Stimulated activated CD4-positive, alpha-beta T cell treated with anti-CD3 and anti-CD28 coated beads, Interleukin-15, amount 100 ng/mL, for 1 hour (primary cell): ENCODE measurements at places on chromosomes 2 and 18.

DNA sequence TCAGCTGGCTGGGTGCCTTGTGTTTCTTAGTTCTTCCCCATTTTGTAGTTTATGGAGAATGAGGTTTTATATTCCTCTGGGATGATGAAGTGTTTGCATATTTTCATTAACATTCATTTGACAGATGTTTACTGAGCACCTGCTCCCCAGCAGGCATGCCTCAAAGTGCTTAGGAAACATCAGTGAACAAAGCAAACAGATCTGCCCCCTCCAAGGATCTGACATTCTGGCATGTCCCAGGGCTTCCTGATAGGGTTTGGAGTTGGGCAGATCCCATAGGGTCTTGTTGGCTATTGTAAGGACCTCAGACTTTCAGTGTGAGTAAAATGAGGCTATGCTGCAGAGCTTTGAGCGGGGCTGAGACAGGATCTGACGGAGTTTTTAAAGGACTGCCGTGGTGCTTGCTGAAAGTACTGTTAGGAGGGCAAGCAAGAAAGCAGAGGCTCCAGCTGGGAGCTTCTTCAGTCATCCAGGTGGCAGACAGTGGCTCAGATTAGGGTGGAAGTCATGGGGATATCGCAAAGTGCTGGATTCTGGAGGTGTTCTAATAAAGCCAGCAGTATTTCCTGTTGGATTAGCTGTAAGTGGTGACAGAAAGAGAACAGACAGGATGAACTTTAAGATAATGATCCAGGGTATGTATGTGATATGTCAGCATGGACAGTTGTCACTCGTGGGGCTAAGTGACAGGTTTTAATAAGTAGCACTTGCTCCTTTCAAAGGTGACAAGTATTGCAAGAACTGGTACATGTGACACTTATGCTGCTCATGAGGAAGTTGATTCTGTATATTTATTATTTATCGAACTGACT, 11.3 kb upstream of the IAH1 start:
- DNase-seq, result no peak

DNA sequence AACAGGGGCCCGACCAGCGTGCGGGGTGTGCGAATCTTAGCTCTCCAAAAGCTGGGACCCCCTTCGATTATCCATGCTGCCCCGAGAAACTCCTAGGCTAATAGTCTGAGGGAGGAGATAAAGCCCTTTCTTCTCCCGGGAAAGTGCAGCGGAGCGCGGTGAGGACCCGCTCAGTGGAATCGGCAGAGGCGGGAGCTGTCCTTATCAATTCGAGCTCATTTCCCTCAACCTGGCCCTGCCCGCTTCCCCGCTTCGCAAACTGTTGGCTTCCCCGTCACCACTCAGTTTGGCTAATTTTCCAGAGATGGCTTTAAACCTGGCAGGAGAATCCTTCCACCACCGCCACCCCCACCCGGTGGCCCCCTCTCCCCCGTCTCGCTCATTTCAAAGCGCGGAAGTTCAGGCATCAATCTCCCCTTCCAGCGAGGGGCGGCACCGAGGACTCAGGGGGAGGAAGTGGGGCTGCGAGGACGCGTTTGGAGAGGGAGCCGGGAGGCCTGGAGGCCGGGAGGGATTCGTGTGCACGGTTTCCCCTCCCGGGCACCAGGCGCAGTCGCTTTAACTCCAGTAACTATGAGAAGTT, 1.6 kb downstream of the KLHL14 start:
- no peak for DNase-seq

DNA sequence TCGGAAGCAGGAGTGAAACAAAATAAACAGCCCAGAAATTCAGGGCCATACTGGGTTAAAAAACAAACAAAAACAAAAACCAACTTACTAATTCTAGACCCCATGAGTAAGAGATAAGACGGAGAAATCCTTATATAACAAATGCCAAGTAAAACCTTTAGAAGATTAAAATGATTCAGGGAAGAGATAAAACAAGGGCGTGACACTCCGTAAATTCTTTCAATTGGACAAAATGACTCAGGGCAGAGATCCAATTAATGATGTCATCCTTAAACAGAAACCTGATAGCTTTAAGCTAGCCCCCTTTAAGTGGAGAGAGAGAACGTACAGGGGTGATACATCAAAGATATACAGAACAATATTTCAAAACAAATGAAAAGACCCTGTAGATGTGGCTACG, 317.4 kb downstream of the NBAS start:
- DNase-seq, result no peak

GRCh38 chr2:70886541-70886987, 49.1 kb upstream of the ATP6V1B1 start:
- DNase-seq, result no peak

GRCh38 chr2:127365211-127365643, 22.5 kb downstream of the MAP3K2 start:
- no peak for DNase-seq

- DNase-seq, result no peak
These were observed 21.2 kb upstream of the CTDP1 start for GRCh38 chr18:79658366-79658765.

- no peak for DNase-seq
These were observed 241.7 kb downstream of the CD226 start for GRCh38 chr18:69705987-69706386.

GRCh38 chr2:234869969-234870368, 81.8 kb upstream of the SH3BP4 start:
- DNase-seq, result no peak

DNA sequence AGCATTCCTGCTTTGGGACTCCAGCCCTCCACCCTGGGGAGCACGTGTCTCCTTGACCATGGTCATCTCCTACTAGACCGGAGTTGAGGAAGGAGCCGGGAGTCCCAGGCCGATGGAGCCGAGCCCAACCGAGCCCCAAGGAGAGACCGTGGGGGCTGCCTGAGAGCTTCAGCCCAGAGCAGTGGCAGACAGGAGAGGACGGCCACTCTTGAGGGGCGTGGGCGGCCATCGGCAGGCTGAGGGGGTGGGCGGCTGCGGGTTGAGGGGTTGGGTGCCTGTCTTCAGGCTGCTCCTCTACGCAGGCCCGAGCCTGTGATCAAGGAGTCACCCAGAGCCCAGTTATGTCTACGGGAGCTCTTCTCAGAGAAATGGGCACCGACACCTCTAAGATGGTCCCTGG, 158.7 kb downstream of the PXDN start:
- no peak for DNase-seq

DNA sequence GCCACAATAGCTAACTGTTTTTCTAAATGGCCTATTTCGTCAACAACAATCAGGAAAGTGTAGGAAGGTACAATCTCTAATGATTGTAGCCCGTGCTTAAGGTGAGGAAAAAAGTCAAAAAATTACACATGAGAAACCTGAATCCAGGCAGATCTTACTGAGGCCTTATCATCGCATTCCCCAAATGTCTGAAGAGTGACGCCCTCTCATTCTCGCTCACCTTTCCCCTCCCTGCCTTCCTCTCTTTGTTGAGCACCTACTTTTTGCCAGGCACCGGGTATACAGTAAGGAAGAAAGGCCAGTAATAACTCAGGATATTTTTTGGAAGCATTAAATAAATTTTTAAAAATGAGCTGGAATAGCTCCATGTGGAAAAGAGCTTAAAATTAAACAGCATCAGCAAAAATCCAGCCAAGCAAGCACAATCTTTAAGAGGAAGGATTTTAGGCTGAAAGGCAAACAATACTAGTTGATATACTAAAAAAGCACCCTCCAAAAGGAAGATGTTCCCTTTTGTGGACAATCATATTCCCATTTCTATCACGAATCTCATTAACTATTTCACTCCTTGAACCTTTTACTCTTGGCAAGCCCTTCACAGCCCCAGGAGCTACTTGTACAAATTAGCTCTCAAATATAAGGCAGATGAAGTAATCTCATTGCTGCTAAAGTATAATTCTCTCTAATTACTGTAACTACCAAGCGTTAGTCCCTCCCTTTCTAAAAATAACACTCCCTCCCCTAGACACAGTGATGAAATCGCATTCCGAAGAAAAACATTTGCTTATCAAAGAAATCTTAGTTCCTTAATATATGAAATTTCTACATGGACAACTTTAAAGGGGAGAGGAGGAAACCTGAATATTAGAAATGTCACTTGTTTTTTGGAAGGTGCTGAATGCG, 40.0 kb downstream of the STAT1 start:
- DNase-seq, result no peak

DNA sequence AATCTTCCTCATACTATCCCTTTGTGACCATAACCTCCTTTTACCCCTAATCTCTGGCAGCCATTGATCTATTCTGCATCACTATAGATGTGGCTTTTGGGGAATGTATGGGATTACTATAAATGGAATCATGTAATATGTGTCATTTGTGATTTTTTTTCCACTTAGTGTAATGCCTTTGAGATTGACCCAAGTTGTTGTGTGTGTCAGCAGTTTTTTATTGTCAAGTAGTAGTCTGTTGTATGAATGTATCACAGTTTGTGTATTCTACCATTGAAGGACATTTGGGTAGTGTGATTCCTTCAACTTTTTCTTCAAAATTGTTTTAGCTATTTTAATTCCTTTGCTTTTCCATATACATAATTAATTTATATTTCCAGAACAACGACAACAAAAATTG, 18.6 kb downstream of the VRK2 start:
- no peak for DNase-seq

GRCh38 chr2:198028955-198029354, 224.6 kb downstream of the PLCL1 start:
- no peak for DNase-seq

DNA sequence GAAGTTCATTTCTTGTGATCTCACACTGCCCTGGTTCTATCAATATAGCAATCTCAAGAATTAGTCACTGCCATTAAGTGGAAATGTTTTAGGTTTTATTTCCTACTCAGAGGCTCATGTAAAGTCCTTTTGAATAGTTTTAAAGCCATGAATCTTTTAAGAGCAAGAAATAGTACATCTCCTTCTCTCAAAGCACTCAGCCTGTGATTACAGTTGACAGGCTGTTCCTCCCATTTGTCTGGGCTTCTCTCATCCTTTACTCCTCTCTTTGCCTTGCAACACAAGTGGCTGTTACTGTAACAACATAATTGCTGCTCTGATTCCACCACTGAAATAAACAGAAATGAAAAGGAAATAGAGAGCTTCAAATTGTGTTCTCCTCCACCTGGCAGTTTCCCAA, 18.4 kb downstream of the GRP start:
- DNase-seq, result no peak

DNA sequence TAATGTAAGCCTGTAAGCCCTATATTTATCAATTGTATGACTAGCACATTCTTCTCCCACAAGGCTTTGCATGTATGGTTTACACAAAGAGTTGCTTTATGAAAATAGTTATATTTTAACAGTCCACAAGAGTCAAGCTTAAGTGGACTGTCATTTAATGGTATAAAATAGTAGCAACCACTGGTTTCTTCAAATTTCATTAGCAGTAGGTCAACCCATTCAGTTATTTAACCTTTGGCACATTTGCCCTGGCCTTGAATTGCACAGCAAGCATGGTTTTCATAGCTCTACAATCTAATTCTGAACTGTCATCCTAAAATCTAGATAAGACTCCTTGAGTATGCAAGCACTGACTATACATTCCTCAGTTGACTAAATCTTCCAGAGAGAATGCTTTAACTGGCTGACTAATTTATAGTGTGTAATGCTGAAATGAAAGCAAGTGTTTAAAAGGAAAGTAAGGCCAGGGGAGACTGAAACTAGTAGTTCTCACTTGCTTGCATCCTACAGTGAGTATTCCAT, 1.8 kb downstream of the DPP4 start:
- DNase-seq, result no peak

DNA sequence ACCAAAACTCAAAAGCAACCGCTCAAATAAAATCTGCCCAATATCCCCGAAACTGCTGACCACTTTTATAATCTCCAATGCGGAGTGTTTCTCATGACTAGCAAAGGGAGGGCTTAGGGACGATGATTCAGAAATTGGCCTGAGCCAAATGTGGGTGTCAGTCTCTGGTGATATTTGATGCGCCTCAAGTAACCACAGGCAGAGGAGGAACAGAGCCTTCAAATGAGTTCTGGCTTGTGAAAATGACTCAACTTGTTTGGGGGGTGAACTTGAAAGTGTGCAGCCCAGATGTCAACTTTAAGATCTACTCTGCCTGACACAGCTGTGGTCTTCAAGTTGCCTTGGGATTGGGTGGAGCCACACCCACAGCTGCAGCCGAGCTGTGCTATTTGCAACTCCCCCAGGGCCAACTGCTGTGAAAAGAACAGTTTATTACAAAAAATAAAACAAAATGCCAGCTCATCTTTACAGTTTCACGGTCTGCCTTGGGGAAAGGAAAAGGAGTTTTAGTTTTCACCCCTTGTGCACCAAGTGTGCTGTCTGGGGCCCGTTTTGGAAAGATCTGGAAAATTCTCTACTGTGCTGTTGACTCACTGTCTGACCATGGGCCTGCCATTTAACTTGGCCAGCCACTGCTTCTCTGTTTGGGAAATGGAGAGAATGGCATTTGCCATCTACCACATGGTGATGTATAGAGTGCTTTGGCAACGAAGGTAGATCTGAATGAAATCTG, 222.1 kb downstream of the MTX2 start:
- no peak for DNase-seq

GRCh38 chr2:234680688-234681619, 184.1 kb upstream of the ARL4C start:
- no peak for DNase-seq

GRCh38 chr2:168035458-168035857, 211.9 kb downstream of the STK39 start:
- no peak for DNase-seq

GRCh38 chr2:145905371-145905770, 1385.5 kb upstream of the ZEB2 start:
- DNase-seq, result no peak

- DNase-seq, result no peak
These were observed 25.1 kb downstream of the NEDD4L start for GRCh38 chr18:58069099-58069498.

- DNase-seq, result no peak
These were observed 66.8 kb downstream of the BIN1 start for GRCh38 chr2:127040169-127040568.

GRCh38 chr18:8468921-8469335, 140.3 kb upstream of the RAB12 start:
- DNase-seq, result no peak

GRCh38 chr18:50372743-50373142, 2.1 kb upstream of the SKA1 start:
- no peak for DNase-seq

GRCh38 chr2:54284826-54285225, 28.8 kb upstream of the TSPYL6 start:
- no peak for DNase-seq
